ENCODE measurements at places on chromosomes 6 and 20. TPM values are rescaled to one million over a fixed set of nuclear protein-coding genes. Genes with fewer than 3 reads are reported as not detected.

- DNase-seq, result no peak
Observed at GRCh38 chr20:39822667-39823066, 860.5 kb downstream of the DHX35 start.

Gene VGLL2
- not detected for total RNA-seq

Gene ID4
- not detected for total RNA-seq

Gene TRIM40
- total RNA-seq, result not detected

- no peak for DNase-seq
Observed at GRCh38 chr6:99187429-99187828, 162.0 kb downstream of the FAXC start.

Gene KCNB1
- total RNA-seq, result not detected

Data from Caco-2 (cell line).